ENCODE measurements at places on chromosomes 16 and 17.

DNA sequence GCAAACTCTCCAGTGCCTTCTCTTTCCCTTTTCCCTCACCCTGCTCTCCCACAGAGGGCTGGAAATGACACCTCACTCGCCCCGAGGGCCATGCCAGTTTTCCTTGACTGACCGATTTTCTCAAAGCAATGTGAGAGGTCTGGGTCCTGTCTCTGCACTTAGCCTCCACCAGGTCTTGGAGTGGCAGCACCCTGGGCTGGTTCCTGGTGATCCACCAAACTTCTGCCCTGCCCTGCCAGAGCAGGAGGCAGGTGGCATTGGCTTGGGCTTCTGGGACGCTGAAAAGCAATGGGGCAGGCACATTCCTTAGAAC, 97.5 kb downstream of the RAB11FIP4 start:
- no peak for DNase-seq

GRCh38 chr16:72199761-72200337, 27.9 kb upstream of the PMFBP1 start:
- DNase-seq: no peak

DNA sequence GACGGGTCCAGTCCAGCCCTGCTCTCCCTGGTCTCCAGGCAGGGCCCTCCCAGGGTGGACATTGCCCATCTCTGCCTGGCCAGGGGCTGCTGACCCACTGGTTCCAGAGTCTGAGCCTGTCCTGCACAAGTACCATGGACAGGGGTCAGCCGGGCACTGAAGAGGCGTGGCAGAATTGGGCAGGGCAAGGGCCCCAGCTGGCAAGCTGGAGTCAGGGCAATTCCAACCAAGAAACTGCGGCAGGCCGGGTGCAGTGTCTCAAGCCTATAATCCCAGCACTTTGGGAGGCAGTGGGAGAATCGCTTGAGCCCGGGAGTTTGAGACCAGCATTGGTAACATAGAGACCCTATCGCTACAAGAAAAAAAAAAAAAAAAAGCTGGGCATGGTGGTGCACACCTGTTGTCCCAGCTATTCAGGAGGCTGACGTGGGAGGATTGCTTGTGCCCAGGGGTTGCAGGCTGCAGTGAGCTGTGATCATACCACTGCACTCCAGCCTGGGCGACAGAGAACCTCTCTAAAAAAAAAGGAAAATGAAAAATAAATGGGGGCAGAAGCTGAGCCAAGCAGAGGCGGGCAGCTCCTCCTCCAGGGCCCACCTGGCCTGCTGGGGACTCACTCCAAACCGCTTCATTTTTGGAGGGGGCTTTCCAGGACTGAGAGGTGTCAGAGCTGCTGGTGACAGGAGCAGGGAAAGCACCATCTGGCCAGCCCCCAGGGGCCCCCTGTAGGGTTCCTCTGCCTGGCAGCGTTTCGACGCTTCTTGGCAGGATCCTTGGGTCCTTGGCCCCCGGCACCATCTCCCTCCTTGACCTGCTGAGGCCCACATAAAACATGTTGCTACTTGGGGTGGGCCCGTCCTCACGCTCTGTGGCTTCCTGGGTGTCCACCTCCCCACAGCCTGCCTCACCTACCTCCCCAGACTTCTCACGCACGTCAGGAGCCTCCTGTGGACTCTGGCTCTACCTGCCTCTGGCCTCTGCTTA, 2.9 kb upstream of the MAFG start:
- no peak for DNase-seq

DNA sequence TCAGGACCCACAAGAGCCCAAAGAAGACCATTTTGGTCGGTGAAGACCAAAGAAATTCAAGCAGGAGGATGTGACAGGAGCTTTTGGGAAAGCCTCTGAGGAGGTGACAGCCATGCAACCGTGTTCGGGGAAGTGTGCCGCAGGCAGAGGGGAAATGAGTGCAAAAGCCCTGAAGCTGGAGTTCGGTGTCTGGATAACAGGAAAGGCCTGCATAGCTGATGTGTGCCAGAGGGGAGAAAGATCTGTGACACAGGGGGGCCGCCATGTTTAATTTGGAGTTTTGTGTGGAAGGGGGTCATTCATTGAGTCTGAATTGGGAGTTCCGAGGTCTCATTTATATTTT, 870 bp upstream of the ZC3H7A start:
- DNase-seq: no peak

GRCh38 chr16:4098501-4098900, 17.7 kb downstream of the ADCY9 start:
- no peak for DNase-seq

GRCh38 chr16:50301626-50302471, 35.5 kb downstream of the ADCY7 start:
- DNase-seq: no peak

DNA sequence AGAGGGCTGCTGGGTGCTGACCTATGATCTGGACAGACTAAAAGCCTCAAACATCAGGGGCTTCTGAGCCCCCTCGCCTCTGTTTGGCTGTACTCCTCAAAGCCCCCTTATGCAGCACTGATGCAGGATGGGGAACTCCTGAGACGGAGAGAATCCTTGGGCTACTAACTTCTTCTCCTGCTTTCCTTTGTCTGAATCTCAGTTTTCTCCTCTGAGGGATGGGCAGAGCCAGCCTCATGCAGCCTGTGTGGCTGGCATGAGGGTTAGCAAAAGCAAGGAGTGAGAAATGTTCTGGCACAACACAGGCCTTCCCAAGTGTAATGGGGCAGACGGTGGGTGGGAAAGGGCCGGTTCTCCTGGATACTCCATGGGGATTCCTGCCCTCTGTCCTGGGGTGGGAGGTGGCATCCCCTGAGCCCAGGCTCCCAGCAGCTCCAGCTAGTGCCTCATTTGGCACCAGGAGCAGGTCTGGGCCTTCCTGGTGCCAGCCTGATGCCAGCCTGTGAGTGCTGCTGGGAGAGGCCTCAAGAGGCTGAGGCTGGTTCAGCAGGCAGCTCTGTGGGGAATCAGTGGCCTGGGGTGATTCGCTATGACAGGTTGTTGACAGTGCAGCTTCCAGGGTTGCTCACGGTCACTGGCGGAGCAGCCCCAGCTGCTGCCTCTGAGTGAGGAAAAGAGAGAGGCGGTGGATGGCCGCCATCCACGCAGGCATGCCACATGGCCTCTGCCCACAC, 4.0 kb upstream of the BRD7 start:
- DNase-seq: no peak

GRCh38 chr16:88310796-88311605, 71.8 kb upstream of the ZNF469 start:
- DNase-seq: no peak

- no peak for DNase-seq
Measured at GRCh38 chr16:89613231-89613953, at the start of gene DPEP1. DPEP1 (plus strand) TSS chr16:89613642; CDS start chr16:89630411, 16,769 bp downstream.

GRCh38 chr16:58366247-58367031, 25.8 kb upstream of the GINS3 start:
- DNase-seq: no peak

- DNase-seq: no peak
Measured at GRCh38 chr17:76925441-76925891, 57.3 kb downstream of the MGAT5B start.

DNA sequence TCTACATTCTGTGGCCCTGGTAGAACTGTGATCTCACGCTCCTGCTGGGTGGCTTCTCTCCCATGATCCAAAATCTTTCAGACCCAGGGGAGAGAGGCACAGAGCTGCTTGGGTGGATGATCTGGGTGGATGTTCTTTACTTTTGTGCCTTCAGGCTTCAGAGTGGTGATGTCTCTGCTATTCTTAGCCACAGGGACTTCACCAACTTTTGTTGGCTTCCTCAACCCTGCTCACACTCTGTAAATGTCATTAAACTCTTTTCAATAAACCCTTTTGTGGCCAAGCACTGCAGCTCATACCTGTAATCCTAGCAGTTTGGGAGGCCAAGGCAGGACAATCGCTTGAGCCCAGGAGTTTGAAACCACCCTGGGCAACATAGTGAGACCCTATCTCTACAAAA, 7.6 kb downstream of the CLEC10A start:
- DNase-seq: no peak

DNA sequence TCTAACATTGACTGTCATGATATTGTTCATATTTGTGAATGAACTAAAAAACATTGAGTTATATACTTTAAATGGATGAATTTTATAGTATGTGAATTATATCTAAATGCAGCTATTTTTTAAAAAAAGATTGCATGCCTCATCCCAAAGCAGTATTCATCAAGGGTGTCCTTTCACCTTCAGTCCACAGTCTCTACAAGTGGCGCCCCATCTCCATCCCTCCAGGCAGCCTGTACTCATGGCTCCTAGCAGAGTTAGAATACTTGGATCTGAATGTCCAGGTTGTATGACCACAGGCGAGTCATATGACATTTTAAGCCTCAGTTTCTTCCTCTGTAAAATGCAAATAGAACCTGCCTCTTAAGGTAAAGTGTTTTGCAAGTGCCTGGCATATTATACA, 69.8 kb downstream of the TMEM100 start:
- no peak for DNase-seq

GRCh38 chr16:58515871-58516767, 802 bp downstream of the SETD6 start:
- no peak for DNase-seq

- no peak for DNase-seq
Measured at GRCh38 chr17:9897372-9897968, 7.6 kb downstream of the RCVRN start.

DNA sequence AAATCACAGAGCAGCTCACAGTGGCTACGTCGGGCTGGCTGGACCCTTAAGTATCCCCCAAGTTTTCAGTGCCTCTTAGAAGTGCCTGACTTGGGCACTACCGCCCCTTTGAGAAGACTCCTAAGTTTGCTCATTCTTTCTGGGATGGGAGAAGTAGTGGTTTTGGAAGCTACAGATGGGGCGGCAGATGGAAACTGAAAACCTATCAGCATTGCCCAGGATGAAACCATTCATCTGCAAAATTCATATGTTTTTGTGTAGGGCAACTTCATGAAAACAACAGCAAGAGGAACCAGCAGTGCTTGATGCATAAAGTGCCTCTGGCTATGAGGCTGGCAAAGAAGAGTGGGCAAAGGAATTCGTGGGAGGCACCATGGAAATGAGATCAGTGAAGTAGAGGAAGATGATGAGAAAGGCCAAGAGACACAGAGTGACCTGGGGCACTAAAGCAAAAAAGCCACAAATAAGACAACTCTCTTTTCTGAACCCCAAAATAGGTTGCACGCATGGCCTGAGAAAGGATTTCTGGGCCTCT, 277.1 kb downstream of the XYLT1 start:
- DNase-seq: no peak

DNA sequence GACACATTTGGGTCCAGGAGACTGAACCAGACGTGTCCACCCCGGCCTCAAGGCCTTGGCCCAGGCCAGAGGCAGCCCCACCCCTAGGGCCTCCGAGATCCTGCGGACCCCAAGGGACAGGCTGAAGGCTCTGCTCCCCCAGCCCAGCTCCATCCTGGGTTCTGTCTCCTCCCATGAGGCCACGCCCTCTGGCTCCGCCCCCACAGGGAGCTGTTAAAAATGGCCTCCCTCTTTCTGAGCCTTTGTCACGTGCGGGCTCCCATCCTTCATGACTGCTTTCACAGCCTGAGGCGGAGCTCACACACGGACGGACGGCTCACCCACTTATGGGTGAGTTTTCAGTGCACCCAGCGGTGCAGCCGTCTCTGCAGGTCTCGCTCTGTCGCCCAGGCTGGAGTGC, 6.5 kb upstream of the CACNA1H start:
- DNase-seq: no peak

- peak; percentile 86 for DNase-seq
Measured at GRCh38 chr17:44006598-44007345, 2.4 kb downstream of the NAGS start.

- no peak for DNase-seq
Measured at GRCh38 chr16:81524382-81524781, 79.8 kb downstream of the CMIP start.

- no peak for DNase-seq
Measured at GRCh38 chr17:66207936-66208335, 16.0 kb upstream of the CEP112 start.

DNA sequence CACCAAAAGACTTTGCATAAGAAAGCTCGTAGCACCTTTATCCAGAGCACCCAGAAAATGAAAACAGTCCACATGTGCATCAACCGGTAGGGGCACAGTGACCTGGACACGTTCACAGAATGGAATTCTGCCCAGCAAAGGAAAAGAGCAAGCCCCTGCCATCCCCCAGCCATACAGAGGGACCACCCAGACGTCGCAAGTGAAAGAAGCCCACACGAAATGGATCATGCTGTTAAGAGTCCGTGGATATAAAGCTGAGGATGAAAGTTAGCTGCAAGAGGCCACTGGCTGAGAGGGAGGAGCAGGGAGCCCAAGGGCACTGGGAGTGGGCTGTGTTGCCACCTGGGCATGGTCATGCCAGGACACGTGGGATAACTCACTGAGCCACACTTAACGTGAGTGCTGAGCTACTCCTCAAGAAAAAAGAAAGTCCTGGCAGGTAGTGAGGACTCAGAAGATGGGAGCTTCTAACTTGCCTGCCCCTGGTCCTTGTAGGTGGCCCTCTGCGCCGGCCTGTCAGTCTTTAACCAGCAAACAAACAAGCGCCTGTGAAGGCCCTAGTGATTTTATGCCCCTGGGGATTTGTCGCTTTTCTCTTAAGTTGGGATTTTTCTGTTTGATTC, 190.7 kb downstream of the C16orf95 start:
- DNase-seq: no peak

- DNase-seq: peak; percentile 97
Measured at GRCh38 chr17:1714427-1714979, 4.3 kb upstream of the TLCD2 start.

DNA sequence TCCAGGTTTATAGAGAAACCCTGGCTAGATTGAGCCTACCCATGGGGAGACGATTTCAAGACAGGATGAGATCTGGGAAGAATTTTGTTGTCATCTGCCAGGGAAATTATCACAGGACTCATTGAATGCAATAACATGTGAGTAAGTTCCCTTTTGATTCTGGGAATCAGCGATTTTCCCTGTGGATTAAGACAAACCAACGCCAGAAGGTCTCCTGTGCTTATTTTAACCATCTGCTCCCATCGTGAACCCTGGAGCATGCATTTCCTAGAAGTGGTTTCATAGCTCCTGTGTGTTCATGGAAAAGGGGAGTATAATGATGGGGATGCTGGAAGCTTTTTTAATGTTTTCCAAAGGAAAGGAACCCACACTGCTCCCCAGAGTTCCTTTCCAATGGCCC, 21.0 kb upstream of the ARHGAP44 start:
- no peak for DNase-seq

GRCh38 chr16:27253526-27253930, 15.0 kb downstream of the NSMCE1 start:
- DNase-seq: peak; percentile 77

GRCh38 chr16:74724820-74725549, 24.3 kb upstream of the MLKL start:
- DNase-seq: peak; percentile 91

DNA sequence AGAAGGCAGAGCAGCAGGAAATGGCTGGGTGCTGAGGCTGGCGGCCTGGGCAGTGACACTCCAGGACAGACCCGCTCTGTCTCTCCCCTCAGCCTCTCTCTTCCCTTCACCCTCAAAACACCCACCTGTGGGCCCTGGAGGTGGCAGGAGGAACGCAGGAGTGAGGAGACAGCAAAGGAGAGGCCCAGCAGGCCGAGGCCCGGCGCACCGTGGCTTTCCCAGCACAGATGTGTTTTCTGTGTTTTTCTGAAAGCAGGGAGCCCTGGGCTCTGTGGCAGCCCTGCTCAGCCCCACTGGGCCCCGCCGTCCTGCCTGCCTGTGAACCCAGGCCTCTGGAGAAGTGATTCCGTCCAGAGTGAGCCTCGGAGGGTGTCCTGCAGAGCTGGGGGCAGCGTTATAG, 30.5 kb downstream of the ZNF469 start:
- no peak for DNase-seq

GRCh38 chr16:33877-34647, 19.3 kb downstream of the POLR3K start:
- no peak for DNase-seq

Measured in amniotic stem cell (primary cell).